GM12864 (cell line): ENCODE measurements at places on chromosomes 16 and 17.

GRCh38 chr17:69704935-69705334 lies 290.4 kb downstream of the MAP2K6 start:
- DNase-seq = no peak

GRCh38 chr16:27742333-27742732 lies 192.4 kb downstream of the KATNIP start:
- DNase-seq = no peak

DNA sequence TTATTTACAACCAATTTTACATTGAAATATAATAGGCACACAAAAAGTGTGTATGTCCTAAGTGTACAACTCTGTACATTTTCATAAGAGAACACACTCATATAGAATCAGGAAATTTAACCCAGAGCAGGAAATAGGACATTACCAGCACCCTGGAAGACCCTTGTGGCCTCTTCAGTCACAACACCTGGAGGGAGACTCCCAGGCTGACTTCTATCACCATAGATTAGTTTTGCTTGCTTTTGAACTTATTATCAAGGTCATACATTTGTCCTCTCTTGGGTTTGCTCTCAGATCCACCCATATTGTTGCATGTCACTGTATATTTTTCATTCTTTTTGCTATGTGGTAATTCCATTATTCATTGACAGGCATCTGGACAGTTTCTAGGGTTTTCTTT lies 5.8 kb downstream of the RIPOR1 start:
- DNase-seq = no peak

- DNase-seq = no peak
These were observed 37.5 kb downstream of the CHD9 start for GRCh38 chr16:53092284-53092683.

- DNase-seq = peak; percentile 91
These were observed 15.1 kb downstream of the FAM117A start for GRCh38 chr17:49748791-49749190.

DNA sequence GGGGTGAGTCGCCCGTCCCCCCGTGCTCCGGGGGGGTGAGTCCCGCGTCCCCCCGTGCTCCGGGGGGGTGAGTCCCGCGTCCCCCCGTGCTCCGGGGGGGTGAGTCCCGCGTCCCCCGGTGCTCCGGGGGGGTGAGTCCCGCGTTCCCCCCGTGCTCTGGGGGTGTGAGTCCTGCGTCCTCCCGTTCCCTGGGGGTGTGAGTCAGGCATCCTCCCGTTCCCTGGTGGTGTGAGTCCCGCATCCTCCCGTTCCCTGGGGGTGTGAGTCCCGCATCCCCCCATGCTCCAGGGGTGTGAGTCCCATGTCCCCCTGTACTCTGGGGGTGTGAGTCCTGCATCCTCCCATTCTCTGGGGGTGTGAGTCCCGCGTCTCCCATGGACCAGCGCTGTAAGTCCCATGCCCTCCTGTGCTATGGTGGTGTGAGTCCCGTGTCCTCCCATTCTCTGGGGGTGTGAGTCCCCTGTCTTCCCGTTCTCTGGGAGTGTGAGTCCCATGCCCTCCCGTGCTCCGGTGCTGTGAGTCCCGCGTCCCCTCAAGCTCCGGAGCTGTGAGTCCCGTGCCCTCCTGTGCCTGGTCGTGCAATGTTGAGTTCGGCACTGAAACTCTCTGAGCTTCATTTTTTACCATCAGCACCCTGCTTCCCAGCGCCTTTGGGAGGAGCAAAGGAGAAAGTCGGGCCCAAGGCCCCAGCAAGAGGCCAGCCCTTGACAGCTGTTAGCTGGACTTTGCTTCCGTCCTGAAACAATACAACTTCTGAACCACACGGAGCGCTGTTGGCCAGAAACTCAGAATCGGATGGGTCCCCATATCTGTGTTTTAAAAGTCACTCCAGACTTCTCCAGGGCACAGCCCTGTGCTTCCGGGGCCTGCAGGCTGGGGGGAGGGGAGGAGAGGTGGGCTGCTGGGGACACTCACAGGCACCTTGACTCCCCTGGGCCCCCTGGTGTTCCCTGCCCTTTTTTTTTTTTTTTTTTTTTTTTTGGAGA lies 11.5 kb upstream of the ZC3H18 start:
- DNase-seq = no peak

GRCh38 chr16:82995924-82996441 lies 369.2 kb downstream of the CDH13 start:
- DNase-seq = no peak

- DNase-seq = no peak
These were observed 12.2 kb downstream of the RPL19 start for GRCh38 chr17:39212195-39212810.

DNA sequence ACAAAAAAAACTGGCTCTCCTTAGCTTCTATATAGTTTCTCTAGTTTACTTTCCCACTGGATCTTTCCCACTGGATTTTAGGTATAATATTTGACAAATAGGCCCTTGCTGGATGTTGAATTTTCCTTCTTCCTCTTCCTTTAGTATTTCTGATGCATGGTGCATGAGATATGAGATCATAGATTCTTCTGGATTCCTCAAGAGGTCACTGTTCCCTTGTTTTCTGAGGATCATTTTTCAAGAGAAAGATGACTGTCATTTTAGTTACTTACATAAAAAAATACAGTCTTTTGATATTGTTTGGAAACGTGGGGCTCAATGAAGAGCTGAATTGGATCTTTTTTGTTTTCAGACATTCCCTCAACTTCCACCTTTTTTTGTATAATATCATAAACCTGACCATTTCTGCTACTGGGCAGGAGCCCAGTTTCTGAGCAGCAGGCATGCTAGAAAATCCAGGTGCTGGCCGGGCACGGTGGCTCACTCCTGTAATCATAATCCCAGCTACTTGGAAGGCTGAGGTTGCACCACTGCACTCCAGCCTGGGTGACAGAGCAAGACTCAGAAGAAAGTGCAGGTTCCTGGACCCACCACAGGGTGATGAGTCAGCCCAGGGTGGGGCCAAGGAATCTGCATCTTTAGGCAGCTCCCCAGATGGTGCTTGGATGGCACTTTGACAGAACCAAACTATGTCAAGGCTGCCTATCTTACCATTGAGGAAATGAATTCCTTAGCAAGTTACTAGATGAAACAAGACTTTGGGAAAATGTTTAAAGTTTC lies 70.3 kb downstream of the SDR42E1 start:
- DNase-seq = no peak

GRCh38 chr16:90040152-90041023 lies 21.1 kb upstream of the DBNDD1 start:
- DNase-seq = no peak

- DNase-seq = no peak
These were observed 453 bp downstream of the MMP25 start for GRCh38 chr16:3046641-3047386.

GRCh38 chr17:30495586-30495985 lies 18.4 kb downstream of the GOSR1 start:
- DNase-seq = no peak

DNA sequence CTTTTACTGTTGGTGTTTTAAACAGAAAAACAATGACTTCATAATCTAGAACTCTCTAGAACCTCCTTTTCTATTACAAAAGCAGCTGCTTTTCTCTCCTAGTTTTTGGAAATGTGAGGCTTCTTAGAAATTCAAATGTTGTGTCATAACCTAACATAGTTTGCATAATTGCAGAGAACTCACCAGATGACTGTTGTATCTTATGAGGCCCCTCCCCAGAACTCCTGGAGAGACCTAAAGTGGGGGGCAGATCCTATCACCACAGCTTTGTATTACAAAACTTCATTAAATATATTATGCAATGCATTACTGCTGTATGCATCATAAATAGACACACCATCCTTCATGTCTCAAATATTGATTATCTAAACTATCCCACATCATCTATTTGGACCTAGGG lies 538.7 kb upstream of the HSBP1 start:
- DNase-seq = no peak

GRCh38 chr16:70692873-70693671 lies 7.2 kb upstream of the MTSS2 start:
- DNase-seq = no peak

- no peak for DNase-seq
These were observed 40.6 kb upstream of the HOXB13 start for GRCh38 chr17:48769009-48769675.

- no peak for DNase-seq
These were observed 104.7 kb upstream of the CDH5 start for GRCh38 chr16:66261826-66262225.

GRCh38 chr17:17304521-17304985 lies 1.4 kb downstream of the NT5M start:
- DNase-seq = no peak

GRCh38 chr17:45790296-45790922 lies 6.3 kb downstream of the CRHR1 start:
- no peak for DNase-seq

GRCh38 chr16:68470461-68471150 lies 22.3 kb upstream of the SMPD3 start:
- peak; percentile 92 for DNase-seq

- DNase-seq = no peak
These were observed 31.8 kb downstream of the TOX3 start for GRCh38 chr16:52515068-52515671.

- no peak for DNase-seq
These were observed 21.7 kb downstream of the KNOP1 start for GRCh38 chr16:19696328-19696727.

DNA sequence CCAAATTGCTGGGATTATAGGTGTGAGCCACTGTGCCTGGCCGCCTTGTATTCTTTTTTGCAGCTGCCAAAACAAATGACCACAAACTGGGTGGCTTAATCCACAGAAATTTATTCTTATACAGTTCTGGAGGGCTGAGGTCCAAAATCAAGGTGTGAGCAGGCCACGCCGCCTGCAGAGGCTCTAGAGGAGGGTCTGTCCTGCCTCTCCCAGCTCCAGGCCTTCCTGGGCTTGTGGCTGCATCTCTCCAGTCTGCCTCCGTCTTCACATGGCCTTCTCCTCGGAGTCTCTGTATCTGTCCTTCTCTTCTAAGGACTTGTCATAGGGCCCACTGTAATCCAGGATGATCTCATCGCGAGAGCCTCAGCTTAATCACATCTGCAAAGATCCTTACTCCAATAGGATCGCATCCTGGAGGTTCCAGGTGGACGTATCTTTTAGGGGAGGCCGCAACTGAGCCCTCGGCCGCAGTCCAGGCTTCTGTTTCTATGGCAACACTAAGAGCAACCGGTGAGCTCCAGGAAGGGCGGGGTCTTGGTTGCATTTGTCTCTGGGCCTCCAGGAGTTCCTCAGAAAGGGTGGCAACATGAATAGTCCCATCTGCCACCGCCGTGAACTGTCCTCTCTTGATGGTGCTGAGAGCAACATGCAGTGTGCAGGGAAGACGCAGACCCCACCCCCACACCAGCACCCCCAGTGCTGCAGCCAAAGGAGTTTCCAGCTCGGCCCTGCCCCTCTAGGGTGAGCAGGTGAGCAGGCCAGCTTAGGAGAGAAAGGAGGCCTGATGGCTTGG lies 29.5 kb upstream of the CREBBP start:
- no peak for DNase-seq

- no peak for DNase-seq
These were observed 183.5 kb downstream of the XYLT1 start for GRCh38 chr16:17287166-17287800.

GRCh38 chr17:27463235-27463677 lies 7.0 kb downstream of the KSR1 start:
- no peak for DNase-seq
